ENCODE measurements at places on chromosomes 7 and 10. TPM values are rescaled to one million over a fixed set of nuclear protein-coding genes. Genes with fewer than 3 reads are reported as not detected.

PODXL gene
- 1.4 TPM for total RNA-seq

PIK3CG gene
- under 0.01 TPM for total RNA-seq

ASIC3 gene
- not detected for total RNA-seq

PLXDC2 gene
- 6.1 TPM for total RNA-seq

- no peaks in the 10 kb centered on the region for H3K27me3 ChIP-seq
- H3K4me1 ChIP-seq: no peaks in the 10 kb centered on the region
- H3K36me3 ChIP-seq: no peaks in the 10 kb centered on the region
Observed at GRCh38 chr7:142175594-142175993, 64.1 kb downstream of the MGAM2 start.

GRCh38 chr7:131218727-131219128 is 108.9 kb upstream of the MKLN1 start:
- H3K4me3 ChIP-seq: no peak overlapping the region
- no peaks in the 10 kb centered on the region for H3K4me1 ChIP-seq
- no peak for DNase-seq

DNA sequence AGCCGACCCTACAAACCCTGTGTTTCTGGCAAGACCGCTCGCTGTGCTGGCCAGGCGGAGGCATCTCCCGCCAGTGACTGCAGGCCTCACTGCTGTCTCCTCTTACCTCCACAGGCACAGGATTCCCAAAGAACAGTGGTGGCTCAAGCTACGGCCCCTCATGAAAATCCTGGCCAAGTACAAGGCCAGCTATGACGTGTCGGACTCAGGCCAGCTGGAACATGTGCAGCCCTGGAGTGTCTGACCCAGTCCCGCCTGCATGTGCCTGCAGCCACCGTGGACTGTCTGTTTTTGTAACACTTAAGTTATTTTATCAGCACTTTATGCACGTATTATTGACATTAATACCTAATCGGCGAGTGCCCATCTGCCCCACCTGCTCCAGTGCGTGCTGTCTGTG is 36.2 kb downstream of the PITRM1 start:
- H3K27me3 ChIP-seq: no peaks in the 10 kb centered on the region
- H3K4me1 ChIP-seq: no peaks in the 10 kb centered on the region
- no peak overlapping the region for H3K27ac ChIP-seq
- H3K36me3 ChIP-seq: peaks cover 80% of the 10 kb centered on the region
- DNase-seq: peak; percentile 10

DNA sequence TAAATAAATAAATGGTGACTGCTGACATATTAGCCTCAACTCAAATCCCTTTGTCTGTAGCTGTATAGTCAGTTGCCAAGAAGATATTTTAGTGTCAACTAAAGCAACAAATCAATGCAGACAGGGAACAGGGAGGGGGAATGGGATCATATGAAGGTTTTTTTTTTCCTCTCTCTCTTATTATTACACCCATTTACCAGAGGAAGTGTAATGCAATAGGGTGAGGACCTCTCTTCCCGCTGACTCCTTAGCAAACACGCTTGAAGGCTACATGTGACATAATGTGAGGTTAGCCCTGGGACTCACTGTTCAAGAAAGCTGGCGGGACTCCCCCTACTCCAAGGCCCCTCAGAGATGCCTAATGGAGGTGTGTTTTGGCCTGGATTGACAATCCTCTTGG is 88.2 kb downstream of the CHRM2 start:
- H3K4me3 ChIP-seq: no peak overlapping the region
- peaks cover 29% of the 10 kb centered on the region for H3K36me3 ChIP-seq
- no peaks in the 10 kb centered on the region for H3K27me3 ChIP-seq
- peaks cover 20% of the 10 kb centered on the region for H3K4me1 ChIP-seq

DNA sequence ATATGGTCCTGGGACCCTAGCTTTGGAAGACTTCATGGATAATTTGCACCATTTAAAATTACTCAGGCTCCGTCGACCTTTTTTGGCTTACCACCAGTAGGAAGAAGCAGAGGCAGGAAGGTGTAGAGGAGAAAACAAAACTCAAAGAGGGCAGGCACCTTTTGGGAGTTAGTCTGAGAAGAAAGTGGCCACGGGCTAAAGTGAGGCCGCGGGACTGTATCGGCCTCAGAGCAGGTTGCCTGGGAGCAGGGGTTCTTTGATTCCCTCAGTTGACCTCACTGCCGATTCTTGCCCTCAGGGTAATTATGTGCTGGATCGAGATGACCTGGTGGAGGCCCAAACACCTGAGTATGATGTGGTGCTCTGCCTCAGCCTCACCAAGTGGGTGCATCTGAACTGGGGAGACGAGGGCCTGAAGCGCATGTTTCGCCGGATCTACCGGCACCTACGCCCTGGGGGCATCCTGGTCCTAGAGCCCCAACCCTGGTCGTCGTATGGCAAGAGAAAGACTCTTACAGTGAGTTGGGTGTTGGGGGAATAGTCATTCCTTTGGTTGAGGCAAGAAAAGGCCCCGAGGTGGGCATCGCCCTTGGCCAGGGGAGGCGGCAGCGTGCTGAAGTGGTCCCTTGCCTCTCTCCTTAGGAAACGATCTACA is 3.1 kb downstream of the MEPCE start:
- H3K4me3 ChIP-seq: no peak overlapping the region
- H3K27ac ChIP-seq: no peak overlapping the region
- H3K36me3 ChIP-seq: peaks cover 28% of the 10 kb centered on the region
- no peak for DNase-seq
- peaks cover 8% of the 10 kb centered on the region for H3K4me1 ChIP-seq

GRCh38 chr7:158324397-158325360 is 262.9 kb downstream of the PTPRN2 start:
- no peak overlapping the region for H3K4me3 ChIP-seq
- no peaks in the 10 kb centered on the region for H3K27me3 ChIP-seq
- no peak for DNase-seq
- no peaks in the 10 kb centered on the region for H3K4me1 ChIP-seq

- DNase-seq: no peak
- no peaks in the 10 kb centered on the region for H3K27me3 ChIP-seq
- H3K36me3 ChIP-seq: no peaks in the 10 kb centered on the region
- no peak overlapping the region for H3K27ac ChIP-seq
- H3K4me3 ChIP-seq: no peak overlapping the region
Observed at GRCh38 chr10:48511875-48512231, 93.0 kb downstream of the ARHGAP22 start.

All from IMR-90 (cell line).